Effector CD8-positive, alpha-beta T cell (primary cell): ENCODE measurements at places on chromosomes 7 and 10.

DNA sequence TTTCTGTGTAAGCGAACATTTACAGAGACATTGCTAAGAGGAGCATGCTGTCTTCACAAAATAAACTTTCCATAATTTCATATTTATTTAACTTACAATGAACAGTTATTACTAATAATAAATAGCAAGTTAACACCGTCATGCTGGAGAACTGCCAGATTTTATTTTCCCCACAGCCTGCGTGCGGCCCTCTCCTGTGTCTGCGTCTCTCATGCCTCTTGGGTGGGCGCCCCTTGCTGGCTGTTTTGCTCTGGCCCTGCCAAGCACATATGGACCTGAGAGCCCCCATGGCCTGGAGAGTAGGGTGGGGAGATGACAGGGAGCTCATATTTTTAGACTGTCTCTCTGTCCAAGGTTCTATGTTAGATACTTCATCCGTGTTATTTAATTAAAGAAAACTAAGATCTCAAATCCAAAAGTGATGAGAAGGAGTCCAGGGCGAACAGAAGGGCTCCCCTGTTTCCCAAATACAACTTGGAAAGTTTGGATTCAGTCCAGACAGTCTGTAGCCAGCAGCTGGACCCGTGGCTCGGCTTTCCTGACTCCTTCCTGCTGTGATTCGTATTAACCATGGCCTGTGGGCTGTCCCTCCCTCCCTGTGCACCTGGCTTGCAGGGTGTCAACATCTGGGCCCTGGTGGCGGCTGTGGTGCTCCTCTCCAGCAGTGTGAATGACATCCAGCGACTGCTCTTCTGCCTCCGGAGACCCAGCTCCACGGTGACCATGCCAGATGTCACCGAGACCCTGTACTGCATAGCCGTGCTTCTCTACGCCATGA, 20.5 kb downstream of the FBH1 start:
- no peak for DNase-seq

GRCh38 chr10:11530806-11531205, 80.6 kb downstream of the USP6NL start:
- DNase-seq: no peak

DNA sequence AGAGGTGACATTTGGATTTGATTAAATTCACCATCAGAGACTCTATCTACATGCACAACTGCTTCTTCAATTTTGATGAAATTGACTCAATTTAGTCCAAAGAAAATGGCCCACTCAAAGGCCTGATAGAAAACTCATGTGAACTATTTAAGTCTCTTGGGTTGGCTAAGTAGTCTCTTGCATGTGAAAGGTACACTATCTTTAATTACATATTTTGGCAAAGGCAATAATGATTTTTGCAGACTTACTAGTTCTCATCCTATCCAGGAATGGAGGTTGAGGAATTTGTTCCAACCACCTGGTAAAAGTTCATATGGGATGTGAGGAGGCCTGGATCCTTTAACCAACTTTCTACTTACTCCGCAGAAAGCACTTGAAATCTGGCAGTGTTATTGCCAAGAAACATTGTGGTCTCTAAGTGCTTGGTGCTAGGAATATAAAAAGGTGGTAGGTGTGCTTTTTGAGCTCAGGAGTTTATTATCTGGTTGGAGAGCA, 618.6 kb upstream of the MKI67 start:
- no peak for DNase-seq

- no peak for DNase-seq
Measured at GRCh38 chr10:118458957-118459641, 117.0 kb upstream of the FAM204A start.

- DNase-seq: no peak
Measured at GRCh38 chr7:116986611-116987565, 33.6 kb downstream of the ST7 start.

DNA sequence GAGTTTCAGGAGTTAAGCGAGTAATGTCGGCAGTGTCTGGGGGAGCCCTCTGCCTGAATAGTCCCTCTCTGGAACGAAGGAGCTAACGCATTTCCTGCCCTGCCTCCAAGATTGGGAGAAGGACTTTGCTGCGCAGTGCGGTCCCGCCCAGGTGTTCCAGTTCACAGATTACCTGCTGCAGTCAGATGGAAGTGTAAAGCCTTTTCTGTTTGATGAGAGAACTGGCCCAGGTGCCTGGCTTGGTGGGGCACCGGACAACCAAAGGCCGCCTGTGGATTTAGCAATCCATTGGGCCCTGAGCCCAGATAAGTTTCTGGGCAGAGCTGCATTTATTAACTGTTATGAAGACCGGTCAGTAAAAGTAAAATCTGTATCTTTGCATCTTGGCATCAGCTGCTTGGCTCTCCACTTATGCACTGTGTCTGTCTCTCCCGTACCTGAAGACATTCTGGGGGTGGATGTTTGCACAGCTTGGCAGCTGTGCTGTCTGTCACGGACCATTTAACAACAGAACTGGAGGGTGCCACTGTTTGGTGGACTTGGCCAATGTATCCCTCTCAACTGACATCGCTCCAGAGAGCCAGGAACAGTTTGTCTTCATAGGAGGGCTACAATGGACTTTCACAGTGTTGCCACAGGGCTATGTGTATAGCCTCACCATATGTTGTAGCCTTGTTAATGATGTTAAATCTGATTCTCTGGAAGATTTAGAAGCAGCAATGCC, 654.7 kb upstream of the ZWINT start:
- no peak for DNase-seq

GRCh38 chr7:151025924-151026671, 1.8 kb upstream of the ATG9B start:
- DNase-seq: no peak

DNA sequence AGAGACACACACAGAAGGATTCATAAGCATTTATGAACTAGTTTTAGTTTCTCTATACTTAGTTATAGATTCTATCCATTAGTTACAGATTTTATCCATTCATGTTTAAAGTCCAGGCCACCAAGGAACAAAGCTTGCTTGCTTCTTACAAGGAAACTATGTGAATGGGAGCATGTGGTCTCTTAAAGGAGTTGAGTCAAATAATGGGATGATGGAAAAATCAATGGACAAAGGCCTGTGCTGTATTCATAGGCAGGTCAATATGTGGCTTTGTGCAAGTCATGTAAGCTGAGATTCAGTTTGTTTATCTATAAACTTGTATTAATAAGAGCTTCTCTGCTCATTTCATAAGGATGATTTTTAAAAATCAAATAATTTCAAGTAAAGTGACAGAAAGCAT, 172.8 kb upstream of the CDK1 start:
- no peak for DNase-seq

GRCh38 chr7:111511845-111512244, 50.4 kb downstream of the IMMP2L start:
- no peak for DNase-seq

GRCh38 chr7:82778021-82778420, 334.4 kb upstream of the CACNA2D1 start:
- no peak for DNase-seq

DNA sequence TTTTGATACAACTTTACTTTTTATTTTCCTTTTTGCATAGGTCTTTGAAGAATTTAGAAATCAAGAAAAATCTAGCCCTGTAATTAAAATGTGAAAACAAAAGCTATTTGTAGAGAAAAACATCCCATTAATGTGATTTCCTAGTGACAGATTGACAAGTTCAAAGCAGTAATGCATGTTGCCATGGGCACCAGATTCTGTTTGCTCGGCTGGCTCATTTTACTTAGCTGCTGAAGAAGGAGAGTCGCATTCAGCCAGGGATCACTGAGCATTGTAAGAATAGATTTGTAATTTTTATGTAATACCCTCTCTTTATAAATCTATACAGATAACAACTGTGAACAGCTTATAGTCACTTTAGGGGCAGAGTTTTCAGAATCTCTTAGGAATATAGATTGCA, 28.5 kb downstream of the DNAJB9 start:
- DNase-seq: no peak

GRCh38 chr7:30930621-30931020, 19.0 kb downstream of the AQP1 start:
- DNase-seq: no peak

DNA sequence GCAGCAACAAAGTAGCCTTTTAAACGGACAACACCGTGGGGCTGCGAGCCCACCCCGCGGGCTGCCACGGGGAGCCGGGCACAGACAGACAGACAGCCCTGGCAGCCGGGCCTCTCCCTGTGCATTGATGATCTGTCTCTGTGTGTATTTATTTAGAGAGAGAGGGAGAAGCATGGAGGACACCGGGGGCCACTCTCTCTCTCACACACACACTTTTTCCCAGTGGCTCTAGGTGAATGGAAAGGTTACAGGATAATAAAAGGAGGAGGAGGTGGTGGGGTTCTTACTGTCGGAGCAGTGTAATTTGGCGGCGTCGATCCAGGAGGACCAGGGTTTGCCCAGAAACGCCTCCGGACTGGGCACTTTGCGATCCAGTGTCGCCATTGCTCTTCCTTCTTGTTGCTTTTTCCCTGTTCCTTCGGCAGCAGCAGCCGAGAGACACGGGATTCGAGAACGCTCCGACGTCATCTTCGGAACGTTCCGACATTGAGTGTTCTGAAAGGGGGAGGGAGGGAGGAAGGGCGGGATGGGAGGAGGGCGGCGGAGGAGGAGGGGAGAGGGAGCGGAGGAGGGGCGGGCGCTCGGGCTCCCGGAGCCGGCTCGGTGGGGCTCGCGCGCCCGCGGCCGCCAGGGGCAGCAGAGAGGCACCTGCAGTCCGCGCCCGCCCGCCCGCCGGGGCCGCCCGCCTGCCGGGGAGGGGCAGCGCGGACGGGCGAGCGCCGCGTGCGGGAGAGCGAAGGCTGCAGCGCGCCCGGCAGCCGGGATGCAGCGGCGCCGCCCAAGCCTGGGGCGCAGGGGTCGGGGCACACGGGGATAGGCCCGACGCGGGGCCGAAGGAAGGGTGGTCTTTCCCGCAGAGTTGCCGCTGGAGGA, at the start of gene ATXN7L1:
Gene ATXN7L1, minus strand, starts transcription at position 509 of the 873 bp plus-strand sequence. Its CDS starts 41 bp downstream, at position 468.
- peak; percentile 83 for DNase-seq

- DNase-seq: no peak
Measured at GRCh38 chr10:21724687-21725367, 190.8 kb downstream of the MLLT10 start.

GRCh38 chr7:124251636-124252035, 218.8 kb upstream of the TMEM229A start:
- DNase-seq: no peak

DNA sequence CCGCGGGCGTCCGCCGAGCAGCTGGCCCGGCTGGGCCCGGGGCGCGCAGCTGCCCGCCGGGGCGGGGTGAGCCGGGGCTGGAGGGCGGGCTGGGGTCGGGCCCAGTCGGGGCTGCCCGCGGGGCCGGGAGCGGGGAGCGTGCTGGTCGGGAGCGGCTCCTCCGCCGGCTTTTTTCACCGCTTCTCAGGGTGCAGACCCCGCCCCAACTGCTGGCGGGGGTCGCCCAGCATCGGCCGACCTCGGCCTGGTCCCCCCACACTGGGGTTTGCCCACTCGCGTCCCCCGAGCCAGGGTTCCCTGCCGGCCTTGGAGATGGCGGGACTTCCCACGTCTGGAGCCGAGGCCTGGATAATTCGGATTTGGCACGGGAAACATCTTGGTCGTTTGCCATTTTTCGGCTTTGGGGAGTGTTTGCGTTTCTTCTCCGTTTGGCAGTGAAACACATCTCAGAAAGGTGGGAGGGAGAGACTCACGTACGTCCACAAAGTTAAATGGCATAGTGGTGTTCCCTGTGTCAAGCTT, 432 bp downstream of the TMEM248 start:
- DNase-seq: no peak

GRCh38 chr7:28107960-28108359, 72.6 kb downstream of the JAZF1 start:
- DNase-seq: no peak

- no peak for DNase-seq
Measured at GRCh38 chr10:71575451-71575850, 144.1 kb downstream of the C10orf105 start.

DNA sequence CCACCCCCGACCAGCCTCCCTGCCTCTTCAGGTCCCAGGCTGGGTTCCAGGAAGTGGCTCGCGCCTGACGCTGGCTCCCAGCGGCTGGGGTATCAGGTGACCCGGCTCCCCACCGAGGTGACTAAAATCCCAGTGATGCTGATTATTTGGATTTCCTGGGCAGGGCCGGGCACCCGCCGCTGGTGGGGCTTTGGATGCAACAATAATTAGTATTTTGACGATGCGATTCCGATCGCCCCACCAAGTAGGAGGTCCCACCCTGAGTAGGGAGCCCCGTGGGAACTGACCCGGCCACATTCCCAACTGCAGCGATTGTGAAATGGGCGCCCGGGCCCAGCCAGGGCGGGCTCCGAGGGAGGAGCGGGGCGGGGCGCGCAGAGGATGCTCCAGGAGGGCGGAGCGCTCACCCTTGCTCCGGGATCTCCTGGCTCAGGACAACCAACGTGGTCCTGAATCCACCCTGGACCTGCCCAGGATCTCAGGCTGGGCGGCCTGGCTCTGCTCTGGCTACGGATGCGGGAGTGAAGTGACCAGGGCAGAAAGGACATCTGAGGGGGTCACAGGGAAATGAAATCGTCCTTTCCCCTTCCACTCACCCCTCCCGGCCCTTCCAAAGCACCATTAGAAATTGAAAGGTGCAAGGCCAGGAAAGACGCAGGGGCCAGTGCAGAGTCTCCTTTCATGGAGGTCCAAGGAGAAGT, 32.6 kb downstream of the DUSP5 start:
- DNase-seq: no peak

- DNase-seq: no peak
Measured at GRCh38 chr10:49107111-49107886, 8.0 kb downstream of the VSTM4 start.

- no peak for DNase-seq
Measured at GRCh38 chr7:98234429-98235147, 17.4 kb downstream of the TECPR1 start.

- no peak for DNase-seq
Measured at GRCh38 chr7:47501406-47501805, 80.5 kb downstream of the TNS3 start.

DNA sequence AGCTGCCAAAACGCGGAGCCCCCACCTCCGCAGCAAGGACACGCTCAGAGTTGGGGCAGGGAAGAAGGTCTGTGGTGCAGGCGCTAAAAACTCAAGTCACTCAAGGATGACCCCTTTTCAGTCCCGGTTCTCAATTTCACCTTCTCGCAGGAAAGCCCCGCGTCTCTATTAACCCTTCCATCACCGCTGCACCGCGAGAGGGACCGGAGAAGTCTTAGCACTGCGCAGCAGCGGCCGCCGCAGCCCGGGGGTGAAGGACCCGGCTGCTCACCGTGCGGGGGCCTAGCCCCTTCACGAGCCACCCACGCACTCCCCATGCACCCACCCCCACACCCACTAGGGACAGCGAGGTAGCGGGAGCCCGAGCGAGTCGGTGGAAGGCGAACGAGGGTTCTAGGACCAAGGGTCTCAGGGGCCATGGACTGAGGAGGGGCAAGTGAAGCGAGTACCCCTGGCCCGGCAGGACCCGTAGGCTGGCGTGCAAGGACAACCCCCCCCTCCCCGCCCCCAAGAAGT, 162.9 kb downstream of the SH3PXD2A start:
- no peak for DNase-seq

GRCh38 chr7:115435178-115435577, 513.3 kb downstream of the MDFIC start:
- no peak for DNase-seq
